ENCODE measurements at places on chromosomes 12 and 14. TPM values are rescaled to one million over a fixed set of nuclear protein-coding genes. Genes with fewer than 3 reads are reported as not detected.

DNA sequence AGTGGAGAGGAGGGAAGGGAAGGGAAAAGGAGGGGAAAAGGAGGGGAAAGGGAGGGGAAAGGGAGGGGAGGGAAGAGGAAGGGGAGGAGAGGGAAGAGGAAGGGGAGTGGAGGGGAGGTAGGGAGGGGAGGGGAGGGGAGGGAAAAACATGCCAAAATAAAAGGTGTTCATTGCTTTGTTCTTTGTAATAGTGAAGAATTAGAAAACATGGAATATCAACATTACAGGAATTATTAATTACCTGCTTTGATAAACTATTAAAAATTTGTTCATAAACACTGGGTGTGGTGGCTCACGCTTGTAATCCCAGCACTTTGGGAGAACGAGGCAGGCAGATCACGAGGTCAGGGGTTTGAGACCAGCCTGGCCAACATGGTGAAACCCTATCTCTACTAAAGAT lies 579.2 kb downstream of the MED13L start:
- H3K4me3 ChIP-seq: no peak overlapping the region
- H3K27me3 ChIP-seq: no peaks in the 10 kb centered on the region
- H3K4me1 ChIP-seq: no peaks in the 10 kb centered on the region
- H3K36me3 ChIP-seq: no peaks in the 10 kb centered on the region
- H3K27ac ChIP-seq: no peak overlapping the region

DNA sequence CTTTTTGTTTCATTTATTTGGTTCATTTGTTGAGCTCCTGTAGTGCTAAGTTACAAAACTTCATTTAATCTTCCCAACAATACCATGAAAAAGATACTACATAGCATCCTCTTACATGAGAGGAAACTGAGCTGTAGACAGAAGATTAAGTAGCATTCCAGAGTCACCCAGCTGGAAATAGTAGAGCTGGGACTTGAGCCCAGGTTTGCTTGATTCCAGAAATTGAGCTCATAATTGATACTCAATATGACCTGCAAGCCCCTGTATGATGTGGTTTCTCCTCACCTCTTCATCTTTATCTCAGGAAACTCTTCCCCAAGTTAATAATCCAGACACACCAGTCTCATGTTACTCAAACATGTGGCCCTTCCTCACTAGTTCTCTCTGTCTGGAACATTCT lies 87.0 kb upstream of the DAAM1 start:
- H3K4me1 ChIP-seq: no peaks in the 10 kb centered on the region
- H3K36me3 ChIP-seq: no peaks in the 10 kb centered on the region
- H3K4me3 ChIP-seq: no peak overlapping the region
- DNase-seq: no peak
- no peaks in the 10 kb centered on the region for H3K27me3 ChIP-seq

DNA sequence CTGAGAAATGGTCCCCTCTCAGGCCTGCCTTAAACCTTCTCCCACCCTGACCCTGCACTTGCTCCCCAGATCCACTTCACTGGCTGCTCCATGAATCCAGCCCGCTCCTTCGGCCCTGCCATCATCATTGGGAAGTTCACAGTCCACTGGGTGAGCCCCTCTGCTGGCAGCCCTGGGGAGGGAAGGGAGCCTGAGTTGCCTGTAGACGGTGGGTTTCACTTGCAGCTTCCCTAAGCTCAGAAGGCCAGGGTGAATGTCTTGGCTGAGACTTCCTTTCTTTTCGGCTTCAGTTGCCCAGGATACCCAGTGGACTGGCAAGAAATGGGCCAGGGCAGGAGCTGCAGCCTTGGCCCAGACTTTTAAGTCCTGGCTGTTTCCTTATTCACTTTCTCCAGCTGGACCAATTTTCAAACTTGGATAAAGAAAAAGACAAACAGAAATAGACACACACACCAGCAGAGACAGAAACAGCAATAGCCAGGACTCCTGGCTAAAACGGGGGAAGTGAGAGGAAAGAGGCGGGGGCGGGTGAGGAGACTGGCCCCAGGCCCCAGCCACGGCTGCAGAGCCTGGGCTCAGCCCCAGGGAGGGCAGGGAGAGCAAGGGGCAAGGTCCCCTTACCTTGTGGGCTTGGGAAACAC lies 2.0 kb downstream of the AQP6 start:
- peaks cover 17% of the 10 kb centered on the region for H3K27me3 ChIP-seq
- DNase-seq: no peak
- no peaks in the 10 kb centered on the region for H3K36me3 ChIP-seq
- no peak overlapping the region for H3K27ac ChIP-seq

GRCh38 chr12:75568393-75568792 lies 57.0 kb upstream of the KRR1 start:
- no peaks in the 10 kb centered on the region for H3K27me3 ChIP-seq
- no peak overlapping the region for H3K4me3 ChIP-seq
- H3K36me3 ChIP-seq: no peaks in the 10 kb centered on the region
- peak; percentile 87 for DNase-seq

DNA sequence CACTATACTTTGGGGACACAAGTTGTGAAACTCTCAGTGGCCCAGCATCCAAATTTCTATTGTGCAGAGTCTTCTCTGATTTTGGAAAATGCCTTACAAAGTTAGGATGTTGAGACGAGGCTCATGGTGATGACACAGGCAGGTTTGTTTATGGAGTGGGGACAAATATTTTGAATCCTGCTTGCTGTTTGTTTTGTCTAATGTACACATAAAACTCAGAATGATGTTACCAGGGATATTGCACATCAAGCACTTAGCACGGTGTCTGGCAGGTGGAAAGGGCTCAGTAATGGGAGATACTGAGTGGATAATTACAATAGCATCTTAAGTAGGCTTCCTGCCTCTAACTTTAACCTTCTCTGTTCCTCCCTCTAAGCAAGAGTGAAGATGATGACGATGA lies 628.9 kb upstream of the TBX3 start:
- no peaks in the 10 kb centered on the region for H3K4me1 ChIP-seq
- no peaks in the 10 kb centered on the region for H3K27me3 ChIP-seq
- no peak overlapping the region for H3K27ac ChIP-seq
- no peak for DNase-seq
- no peaks in the 10 kb centered on the region for H3K36me3 ChIP-seq

DNA sequence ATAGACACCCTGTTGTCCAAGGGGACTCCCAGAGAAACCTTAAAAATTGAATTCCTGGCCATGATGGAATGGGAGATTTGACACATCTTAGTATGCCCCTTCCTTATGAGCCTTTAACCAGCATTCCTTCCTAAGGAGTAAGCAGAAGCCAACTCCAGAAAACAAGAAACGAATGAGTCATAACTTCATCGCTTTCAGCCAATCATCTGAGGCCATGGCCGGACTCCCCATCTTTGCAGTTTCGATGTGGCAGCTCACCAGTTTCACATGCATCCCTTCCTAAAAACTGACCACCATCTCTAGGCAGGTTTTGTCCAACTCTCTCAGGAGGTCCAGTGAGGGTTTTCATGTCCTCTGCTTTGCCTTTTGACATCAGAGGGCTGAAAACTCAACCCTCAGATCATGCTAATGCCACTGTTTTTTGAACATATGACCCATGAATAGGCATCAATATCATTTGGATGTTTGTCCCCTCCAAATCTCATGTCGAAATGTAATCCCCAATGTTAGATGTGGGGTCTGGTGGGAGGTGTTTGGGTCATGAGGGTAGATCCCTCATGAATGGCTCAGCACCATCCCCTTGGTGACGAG lies 19.9 kb downstream of the DAAM1 start:
- peaks cover 9% of the 10 kb centered on the region for H3K4me1 ChIP-seq
- H3K4me3 ChIP-seq: no peak overlapping the region

GRCh38 chr12:47247418-47247817 lies 167.7 kb upstream of the AMIGO2 start:
- no peak for DNase-seq
- no peak overlapping the region for H3K27ac ChIP-seq

DNA sequence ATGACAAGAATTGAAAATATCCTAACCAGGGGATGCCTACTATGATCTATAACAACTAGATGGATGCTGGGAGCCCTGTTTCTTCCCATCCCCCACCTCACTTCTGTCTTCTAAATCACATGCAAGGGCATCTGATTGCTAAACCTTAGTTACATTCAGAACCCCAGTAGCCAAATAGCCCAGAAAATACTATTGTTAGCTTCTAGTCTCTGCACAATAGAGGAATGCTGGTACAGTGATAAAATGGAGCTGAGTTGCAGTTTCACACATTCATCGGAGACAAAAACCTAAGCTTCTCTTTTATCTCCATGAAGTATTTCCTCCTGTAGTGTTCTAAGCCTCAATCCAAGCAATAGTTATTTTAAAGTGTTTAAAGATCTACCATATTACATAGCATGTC lies 942.9 kb downstream of the RPS29 start:
- H3K27ac ChIP-seq: no peak overlapping the region
- no peak overlapping the region for H3K4me3 ChIP-seq
- DNase-seq: no peak
- H3K36me3 ChIP-seq: no peaks in the 10 kb centered on the region

PLEKHG3 gene
- total RNA-seq: 30.3 TPM

Measured in lung (tissue), 17 donors.